Cardiac septum (tissue), 1 donor: ENCODE measurements at places on chromosomes 2 and 18.
A peak's percentile ranks its signal among the peaks of the same experiment; 100 is the strongest.

GRCh38 chr2:44843086-44843485 lies 98.4 kb upstream of the SIX3 start:
- no peak for DNase-seq

GRCh38 chr2:100043081-100043890 lies 99.1 kb downstream of the AFF3 start:
- DNase-seq = no peak

- no peak for DNase-seq
These were observed 2.4 kb downstream of the DNAJC10 start for GRCh38 chr2:182718459-182718858.

- no peak for DNase-seq
These were observed 243.4 kb downstream of the ALPK2 start for GRCh38 chr18:58385472-58385871.

GRCh38 chr2:238433941-238434845 lies 7.5 kb downstream of the ASB1 start:
- no peak for DNase-seq

DNA sequence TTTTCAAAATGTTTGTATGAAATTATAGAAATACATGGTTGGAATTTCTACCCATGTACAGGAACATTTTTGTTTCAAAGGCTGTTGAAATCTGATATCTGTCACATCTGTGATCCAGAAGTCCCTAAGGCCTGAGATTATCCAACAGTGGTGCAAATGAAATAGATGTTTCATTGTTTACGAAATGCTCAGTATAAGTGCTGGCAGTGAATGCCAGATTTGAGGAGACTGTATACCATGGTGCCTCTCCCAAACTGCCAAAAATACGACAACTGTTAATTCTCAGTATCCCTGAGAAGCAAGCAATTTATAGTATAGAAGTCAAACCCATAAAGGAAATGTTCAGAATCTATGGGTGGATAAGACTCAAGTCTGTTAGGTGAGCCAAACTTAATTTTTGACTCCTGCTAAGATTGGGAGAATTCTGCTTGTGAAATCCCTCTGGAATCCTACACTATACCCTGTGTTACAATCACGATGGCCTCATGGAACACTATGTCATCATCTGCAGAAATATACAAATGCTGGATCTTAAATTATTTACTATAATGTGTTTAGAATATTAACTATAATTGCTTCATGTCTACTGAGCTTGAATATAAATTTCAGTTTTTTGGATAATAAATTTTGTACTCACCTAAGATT lies 71.2 kb upstream of the DOCK10 start:
- DNase-seq = no peak

DNA sequence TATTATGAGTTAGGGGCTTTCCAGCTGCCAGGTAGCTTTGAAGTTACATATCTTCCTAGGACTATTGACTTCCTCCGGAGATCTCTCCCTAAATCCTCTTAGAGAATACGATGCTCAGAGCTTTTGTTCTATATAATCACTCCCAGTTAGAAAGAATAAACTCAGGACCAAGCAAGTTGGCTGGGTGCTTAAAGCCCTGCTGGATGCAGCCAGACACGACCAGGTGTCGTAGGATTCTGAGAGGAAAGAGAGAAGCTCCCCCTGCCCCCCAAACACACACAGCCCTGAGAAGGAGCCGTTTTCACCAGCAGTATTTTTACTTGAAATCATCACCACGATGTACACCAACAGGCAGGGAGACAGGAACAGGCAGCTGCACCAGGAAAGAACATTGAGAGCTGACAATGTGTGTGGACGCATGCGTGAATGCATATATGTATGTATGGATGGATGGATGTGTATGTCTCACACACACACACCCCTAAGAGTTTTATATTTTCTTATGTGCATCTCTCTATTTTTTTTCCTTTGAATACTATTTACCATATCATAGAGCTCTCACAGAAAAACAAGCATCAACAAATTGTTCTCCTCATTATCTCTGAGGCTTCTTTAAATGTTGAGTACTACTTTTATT lies 382.6 kb downstream of the EPHA4 start:
- DNase-seq = no peak

- no peak for DNase-seq
These were observed 10.2 kb downstream of the NEDD4L start for GRCh38 chr18:58054041-58054781.

DNA sequence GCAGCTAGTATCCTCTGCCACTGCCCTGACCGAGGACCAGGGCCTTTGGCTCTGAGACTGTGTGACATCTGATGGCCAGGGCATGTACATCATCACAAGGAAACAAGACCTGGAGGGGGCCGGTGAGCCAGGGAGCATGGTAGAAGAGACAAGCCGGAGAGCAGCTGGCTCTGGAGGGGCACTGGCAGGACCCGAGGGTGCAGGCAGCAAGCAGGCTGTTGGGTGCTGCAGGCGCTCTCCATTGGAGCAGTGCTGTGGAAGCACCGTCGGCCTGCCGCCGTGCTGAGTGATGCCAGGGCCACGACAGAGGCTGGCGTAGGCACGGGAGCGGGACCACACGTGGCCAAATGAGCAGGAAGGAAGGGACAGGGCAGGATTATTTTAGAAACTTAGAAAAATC lies 335.2 kb downstream of the GBX2 start:
- peak; percentile 53 for DNase-seq

- DNase-seq = no peak
These were observed 341.4 kb downstream of the SLC4A3 start for GRCh38 chr2:219968685-219969345.

GRCh38 chr2:172095905-172096625 lies 6.6 kb downstream of the DLX2 start:
- no peak for DNase-seq

DNA sequence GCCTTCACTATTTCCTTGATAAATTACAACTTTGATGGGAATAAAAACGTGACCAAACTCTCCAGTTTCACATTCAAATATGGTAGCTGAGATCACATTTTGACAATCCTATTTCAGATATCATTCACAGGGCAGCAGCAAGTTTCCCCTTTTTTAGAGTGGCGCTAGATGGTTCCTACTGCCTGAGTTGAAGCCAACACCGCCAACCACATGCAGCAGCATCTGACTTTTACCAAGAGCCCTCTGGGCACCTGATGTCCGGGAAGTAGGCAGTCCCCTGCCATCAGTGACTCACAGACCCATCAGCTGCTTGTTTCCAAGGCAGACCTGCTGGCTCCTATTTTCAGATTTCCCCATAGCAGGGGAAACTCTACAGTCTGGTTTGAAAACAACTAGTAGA lies 4.0 kb upstream of the MREG start:
- no peak for DNase-seq

- DNase-seq = no peak
These were observed 82.1 kb downstream of the TMEM163 start for GRCh38 chr2:134636714-134637113.

GRCh38 chr2:216695401-216695821 lies at the start of gene IGFBP5:
Gene IGFBP5 (minus strand): TSS chr2:216695549. CDS start chr2:216694775, 774 bp downstream.
- peak; percentile 93 for DNase-seq

- DNase-seq = no peak
These were observed at the start of gene MYO7B for GRCh38 chr2:127535422-127535901. Gene MYO7B (plus strand): TSS chr2:127535683. CDS start chr2:127559723, 24,040 bp downstream.
